ENCODE measurements at places on chromosomes 11 and 22.
A peak's percentile ranks its signal among the peaks of the same experiment; 100 is the strongest.

GRCh38 chr11:97502201-97502600 is 1112.4 kb downstream of the JRKL start:
- DNase-seq, result no peak

DNA sequence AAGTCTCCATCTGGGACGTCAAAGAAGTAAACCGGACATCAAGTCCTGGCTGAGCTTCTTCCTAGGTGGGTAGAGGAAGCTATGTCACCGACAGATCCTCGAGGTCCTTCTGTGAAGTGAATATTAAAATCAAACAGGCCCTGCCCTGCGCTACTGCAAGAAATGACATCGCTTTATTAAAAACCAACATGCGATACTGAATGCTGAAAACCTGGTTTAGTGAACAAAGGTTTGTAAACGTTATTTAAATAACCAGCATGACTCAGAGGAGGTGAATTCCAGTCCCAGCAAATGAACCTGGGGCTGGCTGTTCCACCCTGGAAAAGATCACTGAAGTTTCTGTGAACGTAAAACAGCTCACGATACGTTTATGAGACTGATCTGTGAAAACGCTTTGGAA is 645 bp downstream of the RTCB start:
- DNase-seq, result no peak

DNA sequence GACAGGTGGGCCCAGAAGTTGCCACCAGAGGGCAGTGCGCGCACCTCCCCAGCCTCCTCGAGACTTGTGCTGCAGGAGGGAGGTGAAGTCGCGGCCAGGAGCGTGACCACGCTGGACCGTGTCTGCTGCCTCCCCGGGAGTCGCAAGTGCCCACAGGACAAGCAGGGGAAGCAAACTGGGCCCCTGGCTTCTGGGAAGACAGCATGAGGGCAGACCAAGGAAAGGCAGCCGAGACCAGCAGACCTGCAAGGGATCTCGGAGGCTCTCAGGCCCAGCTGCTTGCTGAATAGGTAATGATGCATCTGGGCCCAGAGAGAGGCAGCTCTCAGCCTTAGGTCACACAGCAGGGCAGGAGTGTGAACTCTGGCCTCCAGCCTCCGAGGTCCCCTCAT is 17.0 kb upstream of the IL2RB start:
- peak; percentile 68 for DNase-seq

- DNase-seq, result no peak
Observed at GRCh38 chr11:28659716-28660348, 551.6 kb downstream of the METTL15 start.

DNA sequence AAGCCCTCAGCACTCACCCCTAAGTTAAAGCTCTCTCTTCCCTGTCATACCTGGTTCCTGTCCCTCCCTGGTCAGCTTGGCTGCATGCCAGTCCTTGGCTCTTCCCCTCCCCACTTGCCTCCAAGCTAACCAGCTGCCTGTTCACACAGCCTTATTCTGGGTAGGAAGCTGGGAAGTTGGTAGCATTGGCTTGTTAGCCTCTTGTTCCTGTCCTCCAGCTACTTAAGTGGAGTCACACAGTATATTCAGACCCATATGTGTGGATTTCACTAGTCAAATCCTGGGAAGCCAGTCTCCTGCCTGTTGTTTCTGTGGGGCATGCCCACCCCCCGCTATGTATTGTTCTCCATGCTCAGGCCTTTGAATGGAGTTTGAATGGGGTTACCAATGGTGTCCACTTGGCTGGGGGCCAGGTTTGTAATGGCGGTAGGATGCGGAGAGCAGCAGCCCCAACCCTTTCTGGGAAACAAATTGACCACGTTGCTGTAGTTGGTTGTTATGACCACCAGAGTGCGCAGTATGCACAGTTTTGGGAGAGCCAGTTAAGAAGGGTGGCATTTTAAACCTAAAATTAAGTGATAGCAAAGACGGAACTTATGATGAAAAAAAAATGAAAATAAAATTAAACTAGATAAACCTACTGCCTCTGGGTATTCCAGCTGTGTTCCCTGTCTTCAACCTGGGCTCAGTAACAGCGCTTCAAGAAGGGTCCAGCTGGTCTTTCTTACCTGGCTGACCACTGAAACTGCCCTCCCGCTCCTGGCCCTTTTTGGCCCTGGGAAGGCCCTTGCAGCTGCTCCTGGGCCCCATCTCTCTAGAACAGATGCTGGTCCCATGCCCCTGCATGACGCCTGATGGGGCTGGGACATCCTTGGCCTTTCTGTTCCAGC is 10.7 kb upstream of the RPS3 start:
- DNase-seq, result peak; percentile 66

DNA sequence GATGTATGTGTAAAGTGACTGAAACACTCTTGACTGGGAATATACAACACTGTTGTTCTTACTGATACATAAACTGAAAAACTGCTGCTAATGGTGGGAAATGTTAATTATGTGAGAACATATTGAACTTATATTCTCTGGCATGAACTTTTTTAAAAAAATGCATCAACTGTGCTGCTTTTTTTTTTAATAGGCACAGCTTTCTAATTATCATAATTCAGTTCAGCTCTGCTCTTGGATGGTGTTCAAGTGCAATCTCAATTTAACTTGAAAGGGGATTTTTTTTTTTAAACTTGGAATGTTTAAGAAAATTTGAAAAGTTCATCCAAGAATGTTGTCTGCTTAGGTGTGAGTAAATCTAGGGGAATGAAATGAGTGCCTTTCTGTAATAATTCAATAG is 5.2 kb downstream of the TEAD1 start:
- no peak for DNase-seq

DNA sequence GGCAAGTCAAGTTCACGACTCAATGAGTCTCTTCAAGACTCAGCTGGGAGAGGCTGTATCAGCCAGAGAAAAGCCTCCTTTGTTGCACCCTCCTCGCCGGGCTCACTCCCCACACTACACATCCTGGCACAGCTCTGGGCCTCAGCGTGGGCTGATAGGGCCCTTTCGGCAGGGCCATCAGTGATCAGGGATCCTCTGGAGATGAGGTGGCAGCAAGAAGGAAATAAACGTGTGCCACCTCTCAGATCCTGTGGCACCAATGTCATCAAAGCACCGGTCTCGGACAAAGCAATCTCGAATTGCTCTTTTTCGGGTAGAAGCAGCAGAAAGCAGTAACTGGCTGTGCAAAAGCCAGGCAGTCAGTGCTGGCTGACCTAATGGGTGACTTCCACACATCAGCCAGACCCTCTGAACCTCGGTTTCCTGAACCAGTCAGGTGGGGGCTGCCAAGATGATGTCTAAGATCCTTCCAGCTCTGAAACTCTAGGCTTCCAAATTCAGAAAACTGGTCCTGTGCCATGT is 2.1 kb downstream of the EHD1 start:
- DNase-seq, result peak; percentile 50

DNA sequence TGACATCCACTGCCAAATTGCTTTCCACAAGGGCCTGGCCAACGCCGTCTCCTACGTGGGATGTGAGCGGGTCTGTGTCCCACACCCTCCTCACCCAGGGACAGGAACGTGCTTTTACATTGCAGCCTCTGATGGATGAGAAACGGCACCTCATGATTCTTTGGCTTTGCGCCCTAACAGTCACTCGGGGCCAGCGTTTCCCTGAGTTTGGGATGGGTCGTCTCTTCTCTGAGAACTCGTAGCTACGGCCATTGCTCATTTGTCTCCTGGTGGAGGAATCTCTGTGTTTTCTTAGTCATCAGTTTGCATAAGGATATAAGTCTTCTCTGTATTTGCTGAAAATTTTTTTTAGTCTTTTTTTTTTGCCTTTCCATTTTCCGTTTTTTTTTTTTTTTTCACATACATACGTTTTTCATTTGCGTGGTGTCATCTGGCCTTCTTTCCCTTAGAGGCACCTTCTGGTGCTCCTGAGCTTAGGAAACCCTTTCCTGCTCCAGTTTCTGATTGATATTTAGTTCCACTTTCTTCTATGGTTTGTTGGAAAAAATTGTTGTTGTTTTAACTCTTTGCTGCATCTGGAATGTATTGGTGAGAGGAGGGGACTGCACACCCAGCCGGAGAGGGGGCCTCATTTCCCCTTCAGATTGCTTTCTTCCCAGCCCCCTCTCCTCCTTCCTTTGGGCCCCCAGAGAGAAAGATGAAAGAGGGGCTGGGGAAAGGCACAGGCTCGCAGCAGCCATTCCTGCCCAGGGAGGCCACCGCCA is 12.0 kb downstream of the TNNT3 start:
- no peak for DNase-seq

GRCh38 chr11:69834811-69835800 is 15.9 kb upstream of the FGF3 start:
- no peak for DNase-seq

- no peak for DNase-seq
Observed at GRCh38 chr11:11409901-11410300, 56.9 kb upstream of the CSNK2A3 start.

DNA sequence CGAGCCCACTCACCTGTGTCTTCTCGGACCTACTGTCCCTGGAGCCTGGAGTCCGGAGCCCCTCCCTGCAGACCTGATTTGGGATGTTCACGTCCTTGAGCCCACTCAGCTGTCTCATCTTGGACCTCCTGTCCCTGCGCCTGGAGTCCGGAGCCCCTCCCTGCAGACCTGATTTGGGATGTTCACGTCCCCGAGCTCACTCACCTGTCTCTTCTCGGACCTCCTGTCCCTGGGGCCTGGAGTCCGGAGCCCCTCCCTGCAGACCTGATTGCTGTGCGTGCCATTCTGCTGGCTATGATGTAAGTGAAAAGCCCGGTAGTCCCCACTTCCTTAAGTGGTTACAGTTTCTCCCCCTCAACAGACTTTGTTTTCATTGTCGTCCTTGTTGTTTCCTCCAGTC is 867.1 kb downstream of the BRD1 start:
- DNase-seq, result no peak

DNA sequence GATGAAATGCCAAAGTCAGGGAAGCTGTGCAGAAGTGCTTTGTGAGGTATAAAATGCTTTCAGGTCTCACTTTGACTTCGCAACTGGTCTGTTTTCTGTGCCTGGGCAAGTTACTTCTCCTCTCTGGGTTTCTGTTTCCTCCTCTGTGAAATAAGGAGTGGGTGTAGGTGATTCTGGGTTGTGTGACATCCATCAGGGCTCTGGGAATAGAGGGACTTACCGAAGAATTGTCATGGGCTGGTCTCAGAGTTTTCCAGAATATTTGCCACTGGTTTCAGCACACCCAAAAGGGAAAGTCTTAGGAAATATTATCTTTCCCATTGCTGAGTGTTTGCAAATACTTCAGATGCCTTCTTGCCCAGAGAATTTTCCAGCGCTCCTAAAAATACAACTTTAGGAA is 118.4 kb downstream of the KIAA1671 start:
- no peak for DNase-seq

DNA sequence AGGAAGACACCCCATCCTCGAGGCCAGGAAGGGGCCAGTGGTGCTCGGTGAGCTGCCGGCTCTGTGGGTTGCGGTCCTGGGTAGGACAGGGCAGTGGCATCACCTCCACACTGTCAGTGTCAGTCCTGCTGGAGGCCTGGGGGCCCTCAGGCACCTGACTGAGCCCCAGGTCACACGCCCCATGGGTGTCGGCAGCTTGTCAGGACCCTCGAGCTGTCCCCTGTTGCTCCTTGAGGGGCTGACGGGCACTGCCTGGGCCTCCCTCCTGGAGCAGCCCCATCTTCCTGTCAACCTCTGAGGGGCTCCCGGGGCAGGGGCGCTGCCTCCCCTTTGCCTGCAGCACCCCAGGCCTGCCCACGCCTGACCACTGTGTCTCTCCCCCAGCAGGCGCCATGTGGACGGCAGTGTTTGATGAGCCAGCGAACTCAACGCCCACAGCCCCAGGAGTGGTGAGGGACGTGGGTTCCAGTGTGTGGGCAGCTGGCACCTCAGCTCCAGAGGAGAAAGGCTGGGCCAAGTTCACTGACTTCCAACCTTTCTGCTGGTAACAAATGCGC is 35.4 kb downstream of the SBF1 start:
- no peak for DNase-seq

DNA sequence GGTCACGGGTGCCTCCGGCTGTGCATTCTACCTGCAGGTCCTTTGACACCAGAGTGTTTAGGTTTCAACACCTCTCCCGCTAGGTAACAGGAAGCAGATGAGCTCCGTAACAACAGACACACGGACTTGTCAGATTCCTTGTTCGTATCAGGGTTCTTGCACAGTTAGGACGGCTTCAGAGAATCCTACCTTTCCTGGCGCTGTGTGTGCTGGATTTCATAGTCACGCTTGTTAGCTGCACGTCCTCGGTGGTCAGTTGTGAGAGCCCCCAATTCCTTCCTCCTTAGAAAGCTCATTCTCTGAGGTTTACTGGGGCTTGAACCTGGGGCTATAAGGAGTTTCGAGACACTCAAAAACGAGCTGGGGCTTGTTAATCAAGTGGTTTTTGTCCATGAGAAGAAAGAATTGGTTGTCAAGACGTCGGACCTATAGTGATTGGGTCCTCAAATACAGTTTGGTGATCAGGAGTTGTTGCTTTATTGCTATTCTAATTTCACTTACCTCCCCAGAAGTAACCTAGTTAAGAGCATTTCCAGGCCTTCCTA is 664 bp downstream of the DDB2 start:
- peak; percentile 47 for DNase-seq

- DNase-seq, result no peak
Observed at GRCh38 chr11:44219830-44220796, 89.8 kb downstream of the ALX4 start.

DNA sequence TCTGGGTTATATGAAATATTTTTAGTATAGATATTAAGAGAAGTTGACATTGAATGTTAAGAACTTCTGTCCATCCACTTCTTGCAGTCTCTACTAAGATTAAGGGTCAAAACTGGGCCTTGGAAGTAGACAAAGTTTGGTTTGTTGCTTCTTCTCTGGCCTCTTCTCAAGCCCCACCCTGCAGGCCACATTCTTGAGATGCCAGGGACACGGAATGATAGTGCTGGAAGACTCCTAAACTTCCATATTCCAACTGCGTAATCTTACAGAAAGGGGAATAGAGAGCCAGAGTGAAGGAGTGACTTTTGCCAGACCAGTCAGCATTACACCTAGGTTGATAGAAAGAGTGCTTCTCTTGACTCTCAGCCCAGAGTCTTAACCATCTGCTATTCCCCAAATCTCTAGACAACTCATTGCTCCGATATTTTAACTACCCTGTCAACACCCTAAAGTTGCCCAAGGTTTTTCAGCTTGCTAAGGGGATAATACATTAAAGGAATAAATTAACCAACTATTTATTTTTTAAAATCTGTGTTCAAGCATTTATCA is 136.4 kb upstream of the SYN3 start:
- no peak for DNase-seq

DNA sequence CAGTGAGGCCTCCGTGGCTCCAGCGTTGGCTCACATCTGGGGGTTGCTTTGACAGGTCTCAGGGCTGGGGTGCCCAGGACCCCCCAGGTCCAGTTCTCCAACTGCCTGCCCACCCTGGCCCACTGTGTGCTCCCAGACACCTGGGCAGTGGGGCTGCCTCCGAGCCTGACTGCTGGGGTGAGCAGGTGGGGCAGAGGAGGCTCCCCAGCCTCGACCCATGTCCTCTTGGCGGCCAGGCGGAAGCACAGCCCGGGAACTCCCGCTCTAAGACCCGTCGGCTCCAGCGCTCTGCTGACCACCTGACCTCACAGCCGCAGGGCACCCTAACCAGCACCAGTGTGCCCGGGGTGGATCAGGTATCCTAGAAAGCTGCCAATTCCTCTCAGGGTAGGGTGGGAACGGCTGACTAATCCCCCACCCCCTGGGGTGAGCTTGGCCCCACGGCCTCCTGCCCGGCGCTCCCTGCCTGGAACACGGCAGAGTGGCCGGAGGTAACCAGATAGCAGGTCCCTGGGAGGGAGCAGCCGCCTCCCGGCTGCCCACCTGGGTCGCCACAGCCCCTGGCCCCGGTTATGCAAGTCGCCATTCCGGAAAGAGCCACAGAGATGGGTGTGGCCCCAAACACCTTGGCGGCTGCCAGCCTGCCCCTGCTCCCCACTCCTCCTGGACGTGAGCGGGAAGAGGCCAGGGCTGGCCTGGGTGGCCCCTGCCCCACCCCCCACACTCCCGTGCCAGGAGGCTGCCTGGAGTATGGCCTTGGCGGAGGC is 19.2 kb upstream of the MUC5B start:
- no peak for DNase-seq

All from midbrain (tissue), 1 donor.